ENCODE measurements at places on chromosomes 4 and X.

GRCh38 chr4:41514766-41515481 lies 23.0 kb upstream of the LIMCH1 start:
- DNase-seq = no peak

DNA sequence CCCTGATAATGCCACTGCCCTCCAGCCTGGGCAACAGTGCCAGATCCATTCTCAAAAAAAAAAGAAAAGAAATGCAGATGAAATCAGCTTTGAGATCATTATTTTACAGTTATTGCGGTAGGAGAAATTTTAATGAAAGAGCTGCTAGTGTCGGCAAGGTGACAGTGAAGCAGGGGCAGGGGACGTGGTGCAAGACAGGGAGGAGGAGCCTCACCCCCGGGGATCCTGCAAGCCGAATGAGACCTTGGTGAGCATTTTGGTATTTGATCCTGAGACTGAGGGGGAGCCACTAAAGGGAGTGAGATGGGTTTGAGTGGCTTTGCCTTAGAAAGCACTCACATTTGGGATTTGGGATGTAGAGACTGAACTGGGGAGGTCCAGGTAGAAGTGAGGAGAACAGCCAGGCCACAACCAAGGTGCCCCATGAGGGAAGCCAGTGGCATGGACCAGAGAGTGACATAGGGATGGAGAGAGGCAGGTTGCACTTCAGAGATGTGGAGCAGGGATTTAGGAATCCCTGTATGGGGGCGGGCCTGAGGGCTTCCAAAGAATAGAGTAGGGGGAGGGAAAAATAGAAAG lies 23.6 kb downstream of the RBM10 start:
- no peak for DNase-seq

GRCh38 chrX:459611-460010 lies 72.9 kb upstream of the PPP2R3B start:
- no peak for DNase-seq

DNA sequence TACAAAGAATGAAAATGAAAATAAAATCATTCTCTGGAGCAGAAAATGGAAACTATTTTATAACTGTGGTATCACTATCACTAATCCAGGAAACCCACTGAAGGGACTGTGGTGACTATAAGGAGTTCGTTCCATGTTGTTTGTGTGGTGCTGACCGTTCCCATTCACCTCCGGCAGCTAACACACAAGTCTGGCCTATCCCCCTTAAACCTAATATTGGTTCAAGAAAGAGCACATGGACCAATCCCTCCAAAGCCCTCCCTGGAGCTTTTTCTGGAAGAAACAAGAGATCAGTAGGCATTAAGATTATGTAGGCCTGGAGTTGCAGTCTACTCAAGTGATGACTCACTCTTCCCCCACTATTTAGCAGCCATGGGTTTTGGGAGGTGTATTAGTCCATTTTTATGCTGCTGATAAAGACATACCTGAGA lies 25.9 kb upstream of the FAM241A start:
- DNase-seq = no peak

GRCh38 chr4:143185253-143186107 lies 763 bp downstream of the USP38 start:
- peak; percentile 13 for DNase-seq

GRCh38 chr4:137213372-137214173 lies 318.7 kb downstream of the PCDH18 start:
- no peak for DNase-seq

DNA sequence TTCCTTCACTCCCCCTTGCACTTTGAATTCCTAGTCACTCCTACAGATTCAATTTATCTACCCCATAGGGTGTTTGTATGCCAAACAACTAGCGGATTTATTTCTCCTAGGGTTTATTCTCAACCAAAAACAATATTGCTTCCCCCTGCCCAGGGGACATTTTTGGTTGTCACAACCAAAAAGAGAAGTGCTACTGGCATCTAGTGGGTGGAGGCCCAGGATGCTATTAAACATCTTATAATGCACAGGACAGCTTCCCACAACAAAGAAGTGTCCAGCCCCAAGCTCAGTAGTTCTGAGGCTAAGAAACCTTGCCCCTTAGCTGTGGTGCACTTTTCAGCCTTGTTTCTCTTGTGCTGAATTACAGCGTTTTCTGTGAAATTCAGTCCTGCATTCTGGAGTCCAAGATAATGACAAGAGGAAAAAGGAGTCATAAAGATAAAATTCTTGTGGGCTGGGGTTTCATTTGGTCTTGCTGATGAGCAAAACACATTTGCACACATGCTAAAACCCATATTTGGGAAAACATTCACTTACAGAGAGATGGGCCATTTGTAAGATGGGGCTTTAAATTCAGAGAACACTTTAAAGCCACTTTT lies 11.2 kb upstream of the SYTL4 start:
- DNase-seq = no peak

- no peak for DNase-seq
Measured at GRCh38 chrX:47273011-47273730, 40.4 kb downstream of the USP11 start.

GRCh38 chr4:172686021-172686420 lies 482.6 kb upstream of the GALNT7 start:
- DNase-seq = no peak

DNA sequence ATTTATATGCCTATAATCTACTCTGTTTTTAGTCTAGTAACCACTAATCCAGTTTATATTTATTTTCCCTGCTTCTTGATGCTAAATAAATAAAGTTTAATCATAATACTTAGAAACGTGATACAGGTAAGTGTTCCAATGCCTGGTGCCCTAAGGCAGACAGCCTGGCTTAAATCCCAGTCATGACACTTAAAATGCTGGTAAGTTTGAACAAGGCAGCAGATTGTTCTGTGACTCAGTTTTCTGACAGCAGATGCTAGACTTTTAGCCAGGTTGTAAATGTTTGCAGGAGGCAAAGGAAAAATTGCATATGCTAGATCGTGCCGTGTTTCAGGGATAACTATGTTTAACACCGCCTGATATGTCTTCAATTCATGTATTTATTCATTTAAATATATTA lies 2661.6 kb downstream of the PCDH7 start:
- DNase-seq = no peak

DNA sequence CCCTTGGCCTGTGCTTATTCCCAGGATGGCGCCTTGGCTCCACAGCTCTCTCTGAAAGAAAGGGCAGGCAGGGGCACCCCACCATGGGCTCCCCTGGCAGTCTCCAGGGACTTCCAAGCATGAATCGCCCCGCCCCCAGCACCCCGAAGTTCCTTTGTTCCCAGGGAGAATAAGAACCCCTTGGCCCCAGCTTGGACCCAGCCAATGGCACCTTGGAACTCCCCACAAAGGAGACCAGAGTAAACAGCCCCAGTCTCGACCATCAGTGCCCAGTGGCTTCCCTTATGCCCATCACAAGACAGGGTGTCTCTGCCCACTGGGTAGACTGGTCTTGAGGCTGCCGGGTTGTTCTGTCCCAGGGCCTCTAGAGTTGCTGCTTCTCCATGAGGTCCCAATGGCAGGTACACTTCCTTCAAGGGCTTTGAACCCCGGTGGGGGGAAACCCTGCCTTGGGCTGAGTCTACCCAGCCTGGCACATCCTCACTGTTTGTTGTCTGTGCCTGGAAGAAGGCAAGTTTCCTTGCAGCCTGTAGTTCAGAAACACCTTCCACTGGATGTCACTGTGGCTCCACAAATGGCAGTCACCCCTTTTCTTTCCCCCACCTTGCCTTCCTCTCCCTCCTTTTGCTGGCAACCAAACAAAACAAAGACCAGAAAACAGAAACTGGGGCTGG lies 30.8 kb downstream of the NBDY start:
- no peak for DNase-seq

- DNase-seq = no peak
Measured at GRCh38 chrX:41350976-41351569, 17.1 kb downstream of the DDX3X start.
